ENCODE measurements at places on chromosomes 3 and 15.

GRCh38 chr3:197701841-197702240 lies 34.9 kb downstream of the RUBCN start:
- no peak for DNase-seq

DNA sequence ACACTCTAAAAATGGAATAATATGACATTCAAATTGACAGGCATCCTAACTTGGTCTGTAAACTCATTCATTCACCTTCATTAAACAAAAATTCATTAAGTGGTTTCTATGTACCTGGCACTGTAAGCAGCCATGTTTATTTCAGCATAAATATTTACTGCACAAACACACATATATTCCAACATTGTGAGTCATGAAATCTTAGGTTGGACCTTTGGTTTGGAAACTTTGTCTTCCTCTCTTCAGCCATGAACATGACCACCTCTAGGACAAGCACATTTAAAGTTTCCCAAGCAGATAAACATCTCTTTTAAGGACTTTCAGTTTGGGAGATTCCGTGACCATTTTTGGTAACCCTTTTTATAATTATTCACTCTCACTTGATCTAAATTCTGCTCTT lies 131.8 kb downstream of the TPRG1 start:
- DNase-seq, result no peak

DNA sequence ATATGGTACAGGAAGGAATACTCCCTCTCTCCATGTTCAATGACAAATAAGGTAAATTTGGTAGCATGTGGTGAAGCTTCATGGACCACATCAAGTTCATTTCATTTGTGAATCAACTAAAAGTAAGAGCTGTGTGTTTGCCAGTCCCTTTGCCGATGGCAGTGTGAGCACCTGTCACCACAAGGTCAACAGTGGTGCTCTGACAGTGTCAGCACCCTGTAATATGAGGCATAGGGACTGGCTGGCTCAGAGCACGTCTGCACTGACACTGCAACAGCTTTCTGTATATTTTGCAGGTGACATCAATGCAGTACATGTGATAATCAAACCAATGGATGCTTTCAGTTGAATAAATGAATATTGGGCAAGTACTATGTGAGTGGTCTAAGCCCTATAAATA lies 852.4 kb downstream of the TUSC7 start:
- no peak for DNase-seq

GRCh38 chr15:60373327-60373726 lies 24.5 kb downstream of the ANXA2 start:
- DNase-seq, result no peak

DNA sequence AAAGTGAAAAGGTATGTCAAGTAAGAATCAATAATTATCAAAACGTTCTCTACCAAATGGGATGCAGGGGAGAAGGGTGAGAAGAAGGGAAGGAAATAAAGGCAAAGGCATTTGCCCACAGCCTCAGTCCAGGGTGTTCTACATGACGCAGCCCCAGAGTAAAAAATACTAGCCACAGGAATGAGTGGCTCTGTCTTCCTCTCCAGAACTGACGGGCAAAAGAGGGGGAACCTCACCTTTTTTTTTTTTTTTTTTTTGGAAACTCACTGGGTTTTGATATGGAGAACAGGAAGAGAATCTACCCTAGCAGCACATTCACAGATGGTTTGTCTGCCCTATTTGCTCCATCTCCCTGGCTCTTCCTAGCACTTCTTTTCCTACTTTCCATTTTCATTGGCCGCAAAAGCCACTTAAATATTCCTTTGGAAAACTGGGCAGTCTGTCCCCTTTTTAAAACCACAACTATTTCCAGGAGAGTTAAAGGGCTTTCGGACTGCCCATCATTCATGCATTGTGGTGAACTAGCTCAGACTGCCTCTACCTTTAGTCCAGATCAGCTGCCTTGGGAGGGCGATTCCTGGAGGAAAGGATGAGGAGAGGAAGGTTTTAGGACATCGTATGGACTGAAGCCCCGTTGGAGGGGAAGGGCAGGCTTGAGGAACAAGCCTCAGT lies 28.2 kb downstream of the B3GNT5 start:
- DNase-seq, result no peak

DNA sequence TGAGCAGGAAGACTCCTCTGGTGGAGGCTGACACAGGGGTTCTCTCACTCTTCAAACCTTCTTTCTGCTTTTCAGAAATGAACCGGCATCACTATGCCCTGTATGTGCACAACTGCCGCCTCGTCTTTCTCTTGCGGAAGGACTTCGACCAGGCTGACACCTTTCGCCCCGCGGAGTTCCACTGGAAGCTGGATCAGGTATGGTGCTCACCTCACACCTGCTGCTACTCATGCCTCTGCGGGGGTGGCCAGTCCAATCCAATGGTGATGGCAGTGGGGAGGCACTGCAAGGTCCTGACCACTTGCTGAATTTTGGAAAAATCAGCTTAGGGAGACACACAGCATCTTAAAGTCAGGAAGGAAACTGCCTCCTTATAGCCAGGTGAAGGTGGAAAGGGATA lies 211.3 kb upstream of the TRIM42 start:
- no peak for DNase-seq

DNA sequence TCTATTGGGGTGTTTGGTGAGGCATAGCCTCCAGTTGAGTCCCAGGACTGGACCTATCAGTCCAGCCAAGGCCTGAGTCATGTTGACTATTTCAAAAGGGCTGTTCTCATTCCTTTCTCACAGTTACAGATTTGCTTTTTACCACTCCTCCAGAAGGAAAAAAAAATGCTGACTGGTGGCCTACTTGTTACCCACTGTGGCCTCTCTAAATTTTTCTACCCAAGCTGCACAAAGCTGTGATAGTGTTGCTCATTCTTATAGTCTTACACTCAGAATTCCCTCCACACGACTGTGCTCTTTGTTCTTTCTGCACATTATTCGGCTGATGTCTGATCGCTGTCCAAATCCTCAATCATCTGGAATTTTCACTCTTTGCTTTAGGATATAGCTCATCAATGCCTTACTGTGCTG lies 1142.2 kb downstream of the IGSF11 start:
- DNase-seq, result no peak

DNA sequence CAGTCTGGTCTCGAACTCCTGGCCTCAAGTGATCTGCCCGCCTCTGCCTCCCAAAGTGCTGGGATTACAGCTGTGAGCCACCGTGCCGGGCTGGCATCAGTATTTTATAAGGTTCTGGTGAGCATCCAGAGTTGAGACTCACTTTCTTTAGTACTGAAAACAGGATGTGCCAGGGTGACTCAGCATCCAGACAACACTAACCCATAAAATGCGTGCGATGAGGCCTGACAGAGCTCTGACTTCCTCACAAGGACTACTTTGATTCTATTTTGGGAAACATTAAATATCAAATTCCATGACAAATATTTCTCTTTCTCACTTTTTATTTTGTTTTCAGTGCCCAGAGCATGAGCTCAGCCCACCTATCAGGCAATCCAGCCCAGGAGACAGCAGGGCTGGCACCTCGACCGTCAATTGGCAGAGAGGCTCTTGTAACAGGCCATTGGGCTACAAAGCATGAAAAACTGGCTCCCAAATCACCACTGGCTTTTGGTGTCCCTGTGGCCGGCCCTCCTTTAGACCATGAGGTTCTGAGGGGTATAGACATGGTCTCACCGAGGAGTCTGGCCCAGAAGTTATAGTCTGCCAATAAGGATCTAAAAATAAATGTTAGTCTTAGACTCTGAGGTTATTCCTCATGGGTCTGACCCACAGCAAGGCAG lies 75.0 kb downstream of the FEM1B start:
- DNase-seq, result no peak

DNA sequence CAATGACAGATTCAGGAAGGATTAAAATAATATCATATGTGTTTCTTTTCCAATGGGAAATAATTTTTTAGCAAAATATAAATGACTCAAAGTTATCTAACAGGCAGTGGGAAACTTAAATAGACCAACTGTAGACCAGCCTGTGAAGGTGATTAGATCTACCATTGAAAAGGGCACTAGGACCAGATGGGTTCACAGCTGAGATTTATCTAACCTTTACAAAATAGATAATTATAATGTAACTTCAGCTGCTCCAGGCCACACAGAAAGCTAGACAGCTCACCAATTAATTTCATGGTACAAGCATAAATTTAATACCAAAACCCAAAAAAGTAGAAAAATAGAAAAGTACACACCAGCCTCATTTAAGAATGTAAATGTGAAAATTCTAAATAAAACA lies 240.4 kb upstream of the MRPL3 start:
- no peak for DNase-seq

GRCh38 chr15:42772901-42773300 lies 36.0 kb upstream of the CDAN1 start:
- DNase-seq, result no peak

GRCh38 chr3:279325-279724 lies 82.8 kb downstream of the CHL1 start:
- DNase-seq, result no peak

DNA sequence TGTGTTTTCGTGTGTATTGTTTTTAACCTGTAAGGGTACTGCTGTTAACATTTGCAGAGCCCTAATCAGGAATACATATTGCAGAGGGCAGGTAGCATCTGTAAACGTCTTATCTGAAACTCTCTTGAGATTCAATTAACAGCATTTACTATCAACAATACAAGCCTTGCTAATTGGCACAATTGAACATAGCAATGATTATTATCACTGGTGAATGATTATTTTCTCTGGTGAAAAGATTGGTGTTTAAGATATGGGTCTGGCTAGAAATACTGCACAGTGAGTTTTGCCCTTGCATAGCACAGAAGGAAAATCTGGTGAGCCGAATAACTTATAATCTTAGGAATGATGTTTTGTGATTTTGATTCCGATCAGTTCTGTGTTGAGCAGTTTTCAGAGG lies 5.9 kb upstream of the CNTN4 start:
- no peak for DNase-seq

- DNase-seq, result no peak
Measured at GRCh38 chr3:187612656-187613055, 57.5 kb downstream of the SST start.

GRCh38 chr15:73575636-73576247 lies 57.4 kb downstream of the NPTN start:
- no peak for DNase-seq

- DNase-seq, result no peak
Measured at GRCh38 chr15:27955087-27955486, 144.0 kb downstream of the OCA2 start.

DNA sequence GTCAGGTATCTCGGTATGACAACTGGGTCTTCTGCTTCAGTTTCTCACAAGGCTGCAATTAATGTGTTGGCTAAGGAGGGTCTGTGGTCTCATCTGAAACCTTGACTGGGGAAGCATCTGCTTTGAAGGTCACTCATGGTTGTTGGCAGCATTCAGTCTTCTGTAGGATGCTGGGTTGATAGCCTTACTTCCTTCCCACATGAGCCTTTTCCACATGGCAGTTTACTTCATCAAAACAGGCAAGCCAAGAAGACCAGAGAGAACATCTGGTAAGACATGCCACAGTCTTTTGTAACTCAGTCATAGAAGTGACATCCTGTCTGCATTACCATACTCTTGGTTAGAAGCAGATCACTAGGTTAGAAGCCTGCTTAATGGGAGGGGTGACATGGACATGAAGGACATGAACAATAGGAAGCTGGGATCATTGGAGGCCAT lies 49.5 kb downstream of the CMC1 start:
- no peak for DNase-seq

DNA sequence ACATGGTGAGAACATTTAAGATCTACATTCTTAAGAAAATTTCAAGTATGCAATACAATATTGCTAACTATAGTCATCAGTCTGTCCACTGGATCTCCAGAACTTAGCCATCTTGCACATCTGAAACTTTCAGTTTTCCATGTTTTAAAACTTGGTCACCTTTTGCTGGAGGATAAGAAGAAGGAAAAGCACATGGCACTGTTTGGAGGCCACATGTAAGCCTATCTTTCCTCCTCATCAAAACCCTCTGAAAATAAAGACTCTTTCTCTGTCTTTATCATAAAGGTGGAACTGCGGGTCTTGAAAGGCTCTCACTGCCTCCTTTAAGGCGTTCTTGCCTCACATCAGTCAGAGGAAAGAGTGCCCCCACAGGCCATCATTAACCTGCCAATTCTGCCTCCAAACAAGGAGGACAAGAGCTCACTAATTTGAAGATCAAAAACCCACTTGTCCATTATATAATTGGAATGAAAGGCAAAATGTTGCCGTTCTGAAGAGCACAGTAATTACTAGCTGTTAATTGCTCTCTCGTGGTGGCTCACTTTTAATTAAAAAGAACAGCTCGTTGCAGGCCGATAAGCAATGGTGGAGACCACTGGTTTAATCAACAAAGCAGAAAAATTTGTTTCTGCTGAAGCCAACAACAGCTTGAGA lies 157.8 kb downstream of the MECOM start:
- DNase-seq, result no peak

- DNase-seq, result no peak
Measured at GRCh38 chr15:20341901-20342600, 199.5 kb downstream of the GOLGA6L6 start.

- DNase-seq, result no peak
Measured at GRCh38 chr3:54931182-54931581, 3.3 kb upstream of the LRTM1 start.

- DNase-seq, result no peak
Measured at GRCh38 chr15:24966364-24967103, 11.7 kb downstream of the SNRPN start.

DNA sequence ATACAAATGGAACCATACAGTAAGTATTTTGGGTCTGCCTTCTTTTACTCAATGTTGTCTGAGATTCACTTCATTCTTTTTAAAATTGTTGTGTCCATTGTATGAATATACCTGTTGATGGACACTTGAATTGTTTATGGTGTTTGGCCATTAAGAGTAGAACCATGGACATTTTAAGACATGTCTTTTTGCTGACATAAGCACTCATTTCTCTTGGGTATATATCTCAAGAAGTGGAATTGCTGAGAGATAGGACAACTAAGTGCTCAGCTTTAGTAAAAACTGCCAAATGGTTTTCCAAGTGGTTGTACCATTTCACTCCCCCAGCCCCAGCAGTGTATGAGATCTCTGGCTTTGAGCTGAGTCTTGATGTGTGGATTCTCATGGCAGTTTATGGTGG lies 28.2 kb downstream of the POMGNT2 start:
- no peak for DNase-seq

DNA sequence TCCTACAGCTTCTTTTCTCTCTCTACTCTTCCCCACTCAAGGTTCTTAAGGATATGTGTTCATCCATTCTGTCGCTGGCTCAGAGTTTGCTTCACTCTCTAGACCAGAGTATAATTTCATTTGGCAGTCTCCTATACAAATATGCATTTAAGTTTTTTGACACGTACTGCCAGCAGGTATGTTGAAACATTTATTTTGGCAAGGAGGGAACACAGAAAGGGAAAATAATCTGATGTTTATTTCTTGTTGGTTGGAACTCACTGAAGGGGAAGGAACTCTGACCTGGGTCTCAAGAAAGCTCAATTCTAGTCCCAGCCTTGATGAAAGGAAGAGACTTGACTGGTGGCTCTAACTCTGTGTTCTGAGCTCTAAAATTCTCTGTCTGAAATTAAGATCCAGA lies 21.6 kb downstream of the FANCD2 start:
- DNase-seq, result no peak

DNA sequence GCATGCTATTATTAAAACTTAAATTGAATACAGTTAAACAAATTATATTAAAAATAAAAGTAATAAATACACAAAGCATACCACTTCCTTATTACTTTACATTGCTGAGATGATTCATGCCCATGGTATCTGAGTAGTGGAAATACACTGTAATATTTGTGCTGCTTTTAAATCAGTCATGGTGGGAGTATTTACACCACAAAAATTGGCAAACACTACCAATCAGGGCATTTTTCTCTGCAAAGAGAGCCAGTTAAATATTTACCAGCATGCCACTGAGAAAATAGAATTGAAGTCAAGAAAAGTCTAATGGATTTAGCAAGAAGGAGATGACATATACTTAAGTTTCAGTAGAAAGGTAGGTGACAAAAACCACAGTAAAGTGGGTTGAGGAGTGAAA lies 19.6 kb downstream of the PPARG start:
- DNase-seq, result no peak

Data from stimulated activated CD8-positive, alpha-beta memory T cell treated with anti-CD3 and anti-CD28 coated beads, Interleukin-2, amount 100 ng/mL, for 48 hours (primary cell).